Stimulated activated CD4-positive, alpha-beta T cell treated with anti-CD3 and anti-CD28 coated beads, Interleukin-4, amount 100 ng/mL, for 24 hours (primary cell): ENCODE measurements at places on chromosomes 5 and 9.

DNA sequence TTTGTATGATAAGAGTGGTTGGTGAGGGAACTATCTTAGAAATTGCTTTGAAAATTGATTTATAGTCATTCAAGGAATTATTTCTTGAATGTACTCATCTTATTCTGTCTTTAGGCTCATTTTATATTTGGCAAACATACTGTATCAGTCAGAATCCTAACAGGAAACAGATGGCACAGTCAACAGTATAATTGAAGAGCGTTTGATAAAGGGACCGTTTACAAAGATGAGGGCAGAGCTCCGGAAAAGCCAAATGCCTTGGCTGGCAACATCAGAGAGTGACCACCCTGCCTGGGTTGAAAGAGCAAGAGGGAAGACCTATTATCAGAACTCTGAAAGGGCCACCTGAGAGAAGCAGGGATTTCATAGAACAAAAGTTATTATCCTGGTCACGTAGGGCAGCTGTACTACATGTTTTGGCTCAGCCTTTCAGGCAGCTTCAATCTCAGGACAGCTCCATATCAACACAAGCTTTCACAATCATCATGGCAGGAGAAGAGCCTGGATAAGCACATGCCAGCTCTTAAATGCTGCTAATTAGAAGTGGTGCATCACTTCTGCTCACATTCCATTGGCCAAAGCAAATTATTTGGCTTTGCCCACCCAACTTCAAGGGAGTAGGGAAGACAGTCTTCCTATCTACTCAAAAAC lies 47.2 kb upstream of the ARL15 start:
- DNase-seq, result no peak

GRCh38 chr5:39430461-39430860 lies 5.7 kb upstream of the DAB2 start:
- no peak for DNase-seq

DNA sequence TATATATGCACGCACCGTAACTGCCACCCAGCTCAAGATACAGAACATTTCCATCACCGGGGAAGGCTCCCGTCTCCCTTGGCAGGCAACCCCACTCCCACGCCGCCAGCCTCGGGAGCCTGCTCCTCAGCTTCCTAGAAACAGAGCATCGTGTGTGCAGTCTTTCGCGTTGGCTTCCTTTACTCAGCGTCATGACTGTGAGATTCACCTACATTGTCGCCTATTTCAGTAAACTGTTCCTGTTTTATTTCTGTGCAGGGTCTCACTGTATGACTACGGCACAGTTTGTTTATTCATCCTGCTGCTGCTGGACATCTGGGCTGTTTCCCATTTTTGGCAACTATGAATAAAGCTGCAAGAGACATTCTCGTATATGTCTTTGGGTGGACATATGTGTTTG lies 90.7 kb downstream of the STK10 start:
- DNase-seq, result no peak

GRCh38 chr5:73352243-73352642 lies 96.3 kb downstream of the FOXD1 start:
- DNase-seq, result no peak

- no peak for DNase-seq
Observed at GRCh38 chr5:124349931-124350330, 396.5 kb downstream of the ZNF608 start.

DNA sequence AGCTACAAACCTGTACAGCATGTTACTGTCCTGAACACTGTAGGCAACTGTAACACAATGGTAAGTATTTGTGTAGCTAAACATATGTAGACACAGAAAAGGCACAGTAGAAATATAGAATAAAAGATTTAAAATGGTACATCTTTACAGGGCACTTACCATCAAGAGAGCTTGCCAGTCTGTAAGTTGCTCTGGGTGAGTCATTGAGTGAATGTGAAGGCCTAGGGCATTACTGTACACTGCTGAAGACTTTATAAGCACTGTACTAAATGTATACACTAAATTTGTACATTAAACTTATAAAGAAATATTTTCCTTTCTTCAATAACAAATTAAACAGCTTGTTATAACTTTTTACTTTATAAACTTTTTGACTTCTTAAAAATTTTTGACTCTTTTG lies 20.5 kb downstream of the ADRB2 start:
- DNase-seq, result no peak

GRCh38 chr5:107512029-107512428 lies 158.7 kb downstream of the EFNA5 start:
- no peak for DNase-seq

DNA sequence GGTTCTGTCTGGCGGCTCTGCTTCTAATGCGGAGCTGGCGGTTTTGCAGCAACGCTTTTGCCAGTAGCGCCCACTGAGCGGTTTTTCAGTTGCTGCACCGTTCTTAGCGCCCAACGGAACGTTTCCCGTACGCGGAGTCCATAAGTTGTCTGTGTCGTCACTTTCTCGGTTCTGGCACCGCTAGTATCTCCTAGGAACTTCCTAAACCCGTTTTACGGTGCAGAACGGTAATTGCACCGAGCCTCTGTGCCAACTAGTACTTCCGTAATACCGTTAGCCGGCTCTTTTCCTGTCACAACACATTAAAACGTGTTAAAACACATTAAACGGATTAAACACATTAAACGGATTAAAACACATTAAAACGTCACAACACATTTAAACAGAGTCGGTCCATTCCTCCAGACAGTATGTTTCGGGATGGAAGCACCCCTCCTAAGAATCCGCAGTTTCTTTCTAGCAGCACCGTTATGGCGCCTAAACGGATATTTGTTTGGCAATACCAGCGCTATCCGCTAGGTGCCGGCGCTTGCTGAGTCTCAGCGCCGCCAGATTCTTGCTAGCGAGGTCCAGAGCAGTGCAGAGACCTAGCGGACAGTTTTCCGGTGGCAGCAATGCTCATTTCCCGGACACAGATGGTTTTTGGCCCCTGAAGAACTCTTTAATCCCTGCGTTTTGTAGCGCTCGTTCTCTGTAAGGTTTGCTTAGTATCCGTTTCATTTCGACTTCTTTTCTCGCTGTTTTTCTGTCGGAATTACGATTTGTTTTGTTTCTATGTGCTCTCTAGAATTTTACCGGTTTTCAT lies 45.4 kb downstream of the ANXA2R start:
- DNase-seq, result peak; percentile 91

GRCh38 chr5:78627766-78628165 lies 20.8 kb downstream of the LHFPL2 start:
- no peak for DNase-seq

DNA sequence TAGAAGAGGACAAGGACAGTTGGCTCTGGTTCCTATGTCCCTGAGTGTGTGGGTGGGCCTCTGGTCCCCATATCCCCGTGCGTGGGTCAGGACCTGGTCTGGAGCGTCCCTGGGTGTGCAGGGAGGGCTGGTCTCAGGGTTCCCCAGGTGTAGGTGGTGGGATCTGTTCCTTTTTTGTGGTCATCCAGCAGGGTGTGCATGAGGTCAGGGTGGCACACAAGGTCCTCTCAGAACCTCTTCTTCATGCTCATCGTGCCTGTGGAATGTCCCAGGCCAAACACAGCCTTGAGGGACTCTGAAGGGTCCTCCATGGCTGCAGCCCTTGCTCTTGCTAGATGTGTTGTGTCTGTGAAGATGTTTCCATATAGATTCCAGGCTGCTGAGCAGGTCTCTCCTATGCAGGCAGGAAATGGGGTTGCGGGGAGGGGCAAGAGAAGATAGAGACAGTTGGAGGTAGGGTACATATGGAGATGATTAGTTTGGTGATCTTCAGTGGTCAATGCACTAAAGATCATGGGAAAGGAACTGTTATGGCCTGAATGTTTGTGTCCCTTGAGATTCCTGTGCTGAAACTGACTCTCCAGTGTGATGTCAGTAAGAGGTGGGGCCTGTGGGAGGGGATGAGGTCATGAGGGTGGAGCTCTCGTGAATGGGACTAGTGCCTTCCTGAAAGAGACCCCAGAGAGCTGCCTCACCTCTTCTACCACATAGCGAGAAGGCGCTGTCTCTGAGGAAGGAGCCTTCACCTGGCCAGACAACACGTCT lies 53.1 kb downstream of the NXNL2 start:
- no peak for DNase-seq

DNA sequence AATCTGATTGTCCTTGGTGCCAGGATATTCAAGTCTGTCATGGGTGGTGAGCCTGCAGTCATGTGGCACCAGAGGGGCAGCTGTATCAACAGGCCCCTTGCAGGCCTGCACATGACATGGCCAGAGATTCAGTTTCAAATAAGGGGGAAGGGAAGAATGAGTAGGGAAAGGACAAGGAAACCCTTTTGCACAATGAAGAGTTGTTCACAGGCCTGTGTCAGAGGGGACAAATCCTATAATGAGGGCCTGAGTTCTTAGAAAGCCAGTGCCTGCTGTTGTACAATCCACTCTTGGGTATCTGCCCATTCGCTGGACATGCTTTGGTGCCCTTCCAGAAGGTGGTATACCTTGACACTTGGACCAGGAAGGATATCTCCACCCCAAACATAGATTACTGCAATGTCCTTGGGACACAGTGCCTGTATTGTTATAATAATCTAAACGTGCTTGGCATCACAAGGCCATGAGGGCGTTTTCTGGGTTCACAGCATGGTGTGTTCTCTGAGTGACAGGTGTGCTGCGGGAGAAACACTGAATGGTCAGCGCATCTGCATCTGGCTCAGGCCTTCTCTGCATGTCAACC lies 1.9 kb upstream of the TMEM171 start:
- DNase-seq, result no peak

- no peak for DNase-seq
Observed at GRCh38 chr5:151432210-151432609, 15.2 kb upstream of the SLC36A1 start.

GRCh38 chr5:133610489-133611356 lies 1.6 kb downstream of the FSTL4 start:
- peak; percentile 37 for DNase-seq

GRCh38 chr5:96483878-96484277 lies 50.8 kb upstream of the PCSK1 start:
- no peak for DNase-seq

GRCh38 chr5:167478188-167478587 lies 813.3 kb upstream of the WWC1 start:
- DNase-seq, result no peak

GRCh38 chr5:172667786-172668593 lies 26.9 kb downstream of the NEURL1B start:
- DNase-seq, result no peak

GRCh38 chr9:1619915-1620710 lies 395.0 kb upstream of the SMARCA2 start:
- DNase-seq, result no peak

- no peak for DNase-seq
Observed at GRCh38 chr5:52356311-52356918, 431.3 kb upstream of the ITGA1 start.

DNA sequence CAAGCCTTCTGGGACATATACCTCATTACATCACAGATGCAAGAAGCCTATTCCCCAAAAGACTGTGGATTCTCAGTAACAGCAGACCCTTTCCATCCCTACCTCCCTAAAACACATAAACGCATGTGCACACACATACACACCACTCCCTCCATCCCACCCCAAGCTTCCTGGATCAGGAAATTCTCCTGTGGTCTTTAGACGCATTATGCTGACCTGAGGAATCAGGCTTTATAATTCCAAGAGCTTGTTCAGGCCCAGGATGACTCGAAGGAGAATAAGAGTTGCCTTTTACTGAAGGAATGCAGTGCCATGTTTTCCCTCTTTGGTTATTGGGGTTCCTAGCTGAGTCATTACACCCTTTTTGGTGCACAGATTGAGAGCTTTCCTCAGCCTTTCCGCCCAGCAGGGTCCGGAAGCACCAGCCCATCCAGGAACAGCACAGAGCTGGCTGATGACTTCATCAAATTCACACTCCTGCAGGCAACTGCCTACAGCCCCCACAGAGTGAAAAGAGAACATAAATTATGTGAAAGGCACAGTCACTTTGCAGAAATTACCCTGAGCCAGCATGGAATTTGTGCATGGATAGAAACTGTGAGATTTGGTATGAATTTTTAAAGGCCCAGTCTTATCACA lies 385.0 kb upstream of the TRPC7 start:
- no peak for DNase-seq

GRCh38 chr9:103399535-103399934 lies 404.4 kb downstream of the CYLC2 start:
- DNase-seq, result no peak

DNA sequence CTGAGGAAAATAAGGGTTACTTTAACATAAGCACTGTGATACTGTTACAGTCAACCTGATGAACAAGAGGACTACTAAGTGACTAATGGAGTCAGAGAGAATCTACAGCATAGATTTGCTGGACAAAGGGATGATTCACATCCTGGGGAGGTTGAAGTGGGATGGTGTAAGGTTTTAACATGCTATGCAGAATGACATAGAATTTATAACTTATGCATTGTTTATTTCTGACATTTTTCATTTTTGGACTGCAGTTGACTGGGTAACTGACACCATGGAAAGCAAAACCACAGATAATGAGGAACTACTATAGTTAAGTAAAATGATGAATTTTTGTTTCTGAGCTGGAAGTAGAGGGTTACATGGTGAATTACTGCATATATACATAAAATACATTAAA lies 389.2 kb downstream of the MAT2B start:
- DNase-seq, result no peak

- peak; percentile 27 for DNase-seq
Observed at GRCh38 chr5:57650360-57651069, 167.9 kb upstream of the ACTBL2 start.

GRCh38 chr9:3435732-3436131 lies 90.1 kb downstream of the RFX3 start:
- no peak for DNase-seq

GRCh38 chr5:146206257-146206656 lies 2.9 kb downstream of the RBM27 start:
- DNase-seq, result no peak

DNA sequence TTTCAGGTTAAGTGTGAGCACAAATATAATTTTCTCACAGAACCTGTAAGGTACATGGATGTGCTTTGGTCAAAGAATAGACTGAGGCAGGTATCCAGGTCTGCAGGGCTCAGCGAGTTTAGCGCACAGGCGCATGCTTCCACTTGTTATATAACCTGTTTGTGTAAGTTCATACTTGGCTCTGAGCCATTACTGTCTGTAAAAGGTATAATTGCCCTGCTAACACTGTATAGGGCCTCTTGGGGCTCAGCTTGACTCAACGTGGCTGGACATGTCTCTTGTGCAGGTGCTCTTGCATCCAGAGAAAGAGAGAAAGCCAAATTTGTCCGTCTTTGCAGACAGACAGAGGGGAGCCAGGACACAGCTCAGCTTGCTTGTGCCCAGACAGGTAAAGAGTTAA lies 759.6 kb downstream of the MTRR start:
- no peak for DNase-seq
